ENCODE measurements at places on chromosomes 7 and 10. TPM values are rescaled to one million over a fixed set of nuclear protein-coding genes. Genes with fewer than 3 reads are reported as not detected.

GRCh38 chr10:112767156-112767555 lies 182.9 kb upstream of the TCF7L2 start:
- peaks cover 6% of the 10 kb centered on the region for H3K36me3 ChIP-seq
- DNase-seq = no peak
- H3K27ac ChIP-seq = no peak overlapping the region
- H3K4me3 ChIP-seq = no peak overlapping the region
- no peaks in the 10 kb centered on the region for H3K27me3 ChIP-seq
- peaks cover 2% of the 10 kb centered on the region for H3K4me1 ChIP-seq

GRCh38 chr7:36448781-36449379 lies 59.2 kb downstream of the ANLN start:
- H3K27ac ChIP-seq = no peak overlapping the region
- DNase-seq = no peak
- H3K4me3 ChIP-seq = no peak overlapping the region
- H3K4me1 ChIP-seq = no peaks in the 10 kb centered on the region

SKAP2 gene
- 61.6 TPM for total RNA-seq

EGR2 gene
- total RNA-seq = 17.6 TPM
